ENCODE measurements at places on chromosomes 11 and 22.
A peak's percentile ranks its signal among the peaks of the same experiment; 100 is the strongest.

GRCh38 chr11:15920856-15921629, 435.3 kb downstream of the SOX6 start:
- no peak for DNase-seq

DNA sequence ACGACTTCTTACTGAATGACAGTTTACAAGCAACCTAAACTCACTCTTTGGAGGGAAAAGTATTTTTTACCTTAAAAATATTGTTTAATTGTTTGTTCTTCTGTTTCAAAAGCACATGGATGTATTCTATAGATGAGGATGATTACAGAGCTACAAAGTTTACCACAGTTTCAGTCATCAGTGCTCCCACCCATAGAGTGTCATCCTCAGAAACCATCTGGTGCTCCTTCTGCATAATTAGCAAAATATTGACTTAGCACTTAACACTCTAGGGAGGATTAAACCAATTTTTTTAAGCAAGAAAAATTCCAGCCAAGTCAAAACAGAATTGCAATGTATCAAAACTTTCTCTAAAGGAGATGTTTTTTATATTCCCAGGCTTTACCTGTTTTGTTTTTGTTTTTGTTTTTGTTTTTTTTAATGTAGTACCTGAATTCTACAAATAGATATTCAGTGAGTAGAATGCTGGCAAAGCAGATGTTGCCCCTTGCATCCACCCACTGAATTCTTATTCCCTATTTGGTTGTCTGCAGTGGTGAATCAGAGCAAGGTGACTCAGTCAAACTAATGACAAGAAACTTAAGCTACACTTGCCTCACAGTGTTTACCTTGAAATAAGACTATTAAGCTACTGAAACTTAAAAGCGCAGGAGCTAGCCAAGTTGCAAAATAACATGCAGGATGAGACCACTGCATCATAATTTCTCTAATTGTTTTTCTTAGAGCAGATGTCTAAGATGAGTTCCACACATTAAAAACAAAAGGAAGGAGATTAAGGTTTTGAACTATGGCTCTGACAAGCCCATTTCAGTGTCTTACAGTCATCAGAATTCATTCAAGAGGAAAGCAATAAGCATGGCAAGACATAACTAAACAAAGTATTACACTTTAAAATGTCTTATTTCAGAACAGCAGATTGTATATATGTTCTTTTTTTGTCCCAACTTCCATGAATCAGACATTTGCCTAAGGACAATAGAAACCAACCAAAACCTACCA, 155.1 kb upstream of the SOX6 start:
- DNase-seq = peak; percentile 37

- DNase-seq = no peak
Measured at GRCh38 chr11:117679461-117679860, 117.6 kb downstream of the DSCAML1 start.

- DNase-seq = no peak
Measured at GRCh38 chr22:44242946-44243724, 62.4 kb downstream of the PARVG start.
